ENCODE measurements at places on chromosomes 1 and 21.

DNA sequence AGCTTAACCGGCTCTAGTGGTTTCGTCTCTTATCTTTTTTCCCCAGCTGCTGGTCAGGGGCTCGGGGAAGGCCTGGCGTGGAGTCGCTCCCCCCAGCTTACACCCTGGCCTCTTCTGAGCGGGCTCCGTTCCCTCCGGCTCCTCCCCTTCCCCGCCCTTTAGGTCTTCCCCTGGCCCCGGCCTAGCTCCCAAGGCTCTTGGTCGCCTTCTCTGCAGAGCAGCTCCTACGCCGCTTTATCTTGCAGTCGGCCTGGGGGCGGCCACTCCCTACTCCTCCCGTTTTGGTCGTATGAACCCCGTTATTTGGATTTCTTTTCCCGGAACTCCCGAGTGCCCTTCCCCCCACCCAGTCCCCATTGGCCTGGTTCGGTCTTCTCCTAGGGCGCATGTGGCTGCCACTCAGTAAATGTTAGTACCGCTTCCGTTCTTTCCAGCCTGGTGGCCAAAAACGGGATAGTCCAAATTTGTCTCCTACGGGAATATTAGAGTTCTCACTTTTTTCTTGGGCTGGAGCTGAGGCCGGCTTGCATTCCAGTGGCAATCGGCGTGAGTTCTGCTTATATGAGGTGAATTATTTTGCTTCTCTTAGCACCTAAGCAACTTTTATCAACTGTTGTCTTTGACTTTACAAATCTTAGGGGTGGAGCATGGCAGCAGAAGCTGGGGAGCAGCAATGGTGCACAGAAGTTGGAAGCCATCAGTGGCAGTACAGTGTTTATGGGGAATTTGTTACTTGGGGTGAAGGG is 467 bp downstream of the THRAP3 start:
- DNase-seq, result peak; percentile 66

GRCh38 chr1:86085741-86086409 is 70.7 kb downstream of the COL24A1 start:
- no peak for DNase-seq

GRCh38 chr1:201422026-201422425 is 496 bp upstream of the TNNI1 start:
- DNase-seq, result no peak

GRCh38 chr1:41766546-41766945 is 152.2 kb downstream of the HIVEP3 start:
- peak; percentile 70 for DNase-seq

GRCh38 chr21:41650526-41651145 is 116.2 kb downstream of the RIPK4 start:
- no peak for DNase-seq

DNA sequence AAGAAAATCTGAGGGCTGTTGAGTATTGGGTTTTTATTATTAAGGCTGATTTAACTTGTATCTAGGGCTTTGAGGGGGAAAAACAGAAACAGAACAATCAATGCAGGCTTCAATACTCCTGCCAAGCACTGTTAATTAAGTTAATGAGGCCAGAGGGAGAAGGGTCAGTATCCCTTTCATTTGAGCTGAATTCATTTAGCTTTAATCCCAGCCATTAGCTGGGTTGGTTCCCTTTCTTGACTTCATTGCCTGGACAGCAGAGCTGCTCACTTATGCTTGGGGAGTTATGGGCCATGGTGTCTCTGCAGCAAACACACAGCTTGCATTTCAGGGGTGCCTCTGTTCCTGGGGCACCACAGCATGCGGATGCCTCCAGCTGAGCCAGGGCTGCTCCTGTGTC is 16.3 kb downstream of the TLR5 start:
- DNase-seq, result no peak

- no peak for DNase-seq
These were observed 180.8 kb upstream of the KCNK2 start for GRCh38 chr1:214901718-214902117.

GRCh38 chr1:25819491-25820246 is at the start of gene MTFR1L:
Gene MTFR1L, plus strand, starts transcription at chr1:25819954. Its CDS starts 3,151 bp downstream, at chr1:25823105.
- DNase-seq, result no peak

DNA sequence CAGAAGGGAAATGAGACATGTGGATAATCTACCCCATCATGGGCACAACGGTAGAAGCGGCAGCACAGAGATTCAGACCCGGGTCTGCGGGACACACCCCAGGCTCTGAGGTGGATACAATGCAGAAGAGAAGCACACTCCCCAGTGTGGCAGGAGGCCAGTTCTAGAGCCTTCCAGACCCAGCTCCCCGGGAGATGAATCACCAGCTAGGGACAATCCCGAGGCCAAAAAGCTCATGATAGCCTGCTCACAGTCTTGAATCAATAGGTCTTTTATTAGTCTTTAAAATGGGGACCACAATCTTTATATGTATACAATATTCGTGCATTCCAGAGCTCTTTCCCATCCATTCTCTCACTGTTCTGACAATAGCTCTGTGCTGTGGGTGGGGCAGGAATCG is 57.3 kb upstream of the DIRAS3 start:
- DNase-seq, result no peak

GRCh38 chr1:212514782-212515181 is 82.1 kb downstream of the NENF start:
- DNase-seq, result no peak

DNA sequence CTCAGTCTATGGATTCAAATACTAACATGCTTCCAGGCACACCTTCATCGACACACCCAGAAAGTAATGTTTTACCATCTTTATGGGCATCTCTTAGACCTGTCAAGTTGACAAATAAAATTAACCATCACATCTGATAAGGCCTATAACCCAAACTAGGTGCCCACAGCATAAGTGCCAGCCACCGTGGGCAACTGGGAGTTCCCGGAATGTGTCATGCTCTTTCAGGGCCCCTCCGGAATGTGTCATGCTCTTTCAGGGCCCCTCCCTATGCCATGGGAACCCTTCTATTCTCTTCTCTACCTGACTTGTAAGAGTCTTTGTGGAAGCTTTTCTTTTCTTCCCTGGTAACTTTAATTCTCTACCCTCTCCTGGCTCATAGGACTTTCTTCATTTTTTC is 26.6 kb downstream of the KRTAP24-1 start:
- no peak for DNase-seq

DNA sequence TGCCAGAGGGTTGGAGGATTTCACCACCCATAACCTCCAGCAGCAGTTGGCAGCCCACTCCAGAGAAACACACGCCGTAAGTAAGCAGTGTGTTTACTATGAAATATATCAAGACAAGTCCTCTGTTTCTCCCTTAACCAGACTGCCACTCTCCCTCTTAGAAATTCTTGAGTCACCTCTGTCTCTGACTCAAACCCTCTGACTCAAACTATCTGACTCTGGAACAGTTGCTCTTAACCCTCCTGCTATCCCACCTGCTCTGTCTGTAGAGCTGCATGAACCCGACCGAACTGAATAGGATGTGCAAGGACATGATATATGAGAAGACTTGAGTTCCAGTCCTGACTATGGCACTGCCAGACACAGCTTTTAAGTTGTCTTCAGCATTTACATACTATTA is 14.1 kb downstream of the INPP5B start:
- DNase-seq, result no peak

GRCh38 chr1:67677408-67677807 is 7.6 kb upstream of the GADD45A start:
- DNase-seq, result no peak

- DNase-seq, result peak; percentile 41
These were observed 15.0 kb downstream of the DISP1 start for GRCh38 chr1:222829868-222830267.

DNA sequence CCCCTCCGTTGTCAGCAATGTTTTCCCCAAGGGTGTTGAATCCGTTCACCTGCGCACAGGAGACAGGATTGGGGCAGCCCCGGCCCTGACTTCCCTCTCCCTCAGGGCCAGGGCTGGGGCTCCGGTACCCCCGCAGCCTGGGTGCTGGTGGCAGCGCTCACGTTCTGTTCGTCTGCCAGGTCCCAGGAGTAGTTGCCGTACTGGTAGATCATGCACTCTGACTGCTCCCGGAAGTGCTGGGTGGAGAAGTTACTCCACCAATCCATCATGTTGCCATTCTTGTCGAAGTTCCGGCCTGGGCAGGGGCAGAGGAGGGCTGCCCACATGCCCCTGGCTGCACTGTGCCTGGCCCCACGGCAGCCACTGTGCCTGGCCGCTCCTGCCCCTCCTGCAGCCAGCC is 6.1 kb downstream of the PRXL2B start:
- no peak for DNase-seq

DNA sequence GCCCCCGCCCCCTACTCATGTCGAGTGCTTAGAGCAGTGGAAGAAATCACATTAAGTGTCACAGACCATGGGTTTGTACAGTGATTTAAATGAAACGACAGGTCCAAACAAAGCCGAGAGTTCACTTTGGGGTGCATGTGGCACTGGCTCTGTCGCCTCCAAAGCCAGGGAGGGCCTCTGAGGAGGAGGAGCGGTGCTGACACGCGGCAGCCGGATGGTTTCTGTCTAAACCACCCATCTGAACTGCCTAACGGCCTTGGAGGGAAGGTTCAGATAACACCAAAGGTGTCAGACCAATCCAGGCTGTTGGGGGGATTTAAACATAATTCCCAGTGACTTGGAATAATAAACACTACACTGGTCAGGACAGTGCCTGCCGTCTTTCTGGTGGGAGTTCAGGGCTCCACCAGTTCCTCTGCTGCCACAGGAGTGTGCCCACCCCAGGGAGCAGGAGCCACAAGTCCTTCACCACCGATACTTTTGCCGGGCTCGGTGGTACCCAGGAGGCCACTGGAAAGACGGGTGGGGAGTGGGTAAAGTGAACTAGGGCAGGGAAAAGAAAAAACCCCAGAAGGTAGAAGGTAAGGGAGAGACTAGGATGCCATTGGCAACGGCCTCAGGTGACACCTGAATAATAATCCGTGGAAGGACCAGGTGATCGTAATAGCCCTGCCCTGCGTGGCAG is 78.2 kb downstream of the SLC66A1 start:
- no peak for DNase-seq

DNA sequence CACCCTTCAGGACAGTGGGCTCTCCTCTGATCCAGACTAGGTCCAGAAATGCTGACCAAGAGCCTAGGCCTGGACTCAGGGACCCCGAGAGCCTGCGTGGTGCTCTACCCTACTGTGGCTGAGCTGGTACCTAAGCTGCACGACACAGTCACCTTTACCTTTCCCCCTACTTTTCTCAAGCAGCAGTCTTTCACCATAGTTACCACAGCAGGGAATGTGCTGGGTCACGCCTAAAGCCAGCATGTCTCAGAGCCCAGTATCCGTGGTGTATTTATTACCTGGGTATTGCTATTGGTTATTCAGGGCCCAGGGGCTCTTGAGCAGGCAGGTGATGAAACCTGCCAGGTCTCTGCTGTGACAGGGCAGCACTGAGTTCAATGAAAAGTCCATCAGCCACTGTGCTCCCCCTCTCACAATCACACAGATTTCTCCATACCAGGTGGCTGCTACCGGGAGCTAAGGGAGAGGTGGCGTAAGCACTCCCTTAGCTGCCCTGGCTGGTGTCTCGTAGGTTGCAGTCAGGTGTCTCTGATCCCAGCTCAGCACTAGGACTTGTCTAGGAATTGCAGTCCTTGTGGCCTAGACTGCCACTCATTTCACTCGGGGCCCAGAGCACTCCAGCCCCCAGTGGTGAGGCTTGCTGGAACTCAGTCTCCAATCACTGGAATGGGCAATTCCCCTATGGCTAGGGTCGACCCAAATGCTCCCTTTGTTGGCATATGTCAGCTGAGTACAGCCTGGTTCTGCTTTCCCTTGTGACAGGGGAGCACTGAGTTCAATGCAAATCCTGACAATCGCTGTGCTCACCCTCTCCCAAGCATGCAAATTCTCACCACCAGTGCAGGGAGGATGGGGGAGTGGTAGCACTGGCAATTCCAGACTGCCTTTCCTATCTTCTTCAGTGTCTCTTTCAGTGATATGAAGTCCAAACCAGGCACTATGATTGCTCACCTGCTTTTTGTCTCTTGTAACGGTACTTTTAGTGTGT is 128.7 kb downstream of the PHTF1 start:
- no peak for DNase-seq

GRCh38 chr1:219266524-219266923 is 92.8 kb downstream of the LYPLAL1 start:
- DNase-seq, result no peak

DNA sequence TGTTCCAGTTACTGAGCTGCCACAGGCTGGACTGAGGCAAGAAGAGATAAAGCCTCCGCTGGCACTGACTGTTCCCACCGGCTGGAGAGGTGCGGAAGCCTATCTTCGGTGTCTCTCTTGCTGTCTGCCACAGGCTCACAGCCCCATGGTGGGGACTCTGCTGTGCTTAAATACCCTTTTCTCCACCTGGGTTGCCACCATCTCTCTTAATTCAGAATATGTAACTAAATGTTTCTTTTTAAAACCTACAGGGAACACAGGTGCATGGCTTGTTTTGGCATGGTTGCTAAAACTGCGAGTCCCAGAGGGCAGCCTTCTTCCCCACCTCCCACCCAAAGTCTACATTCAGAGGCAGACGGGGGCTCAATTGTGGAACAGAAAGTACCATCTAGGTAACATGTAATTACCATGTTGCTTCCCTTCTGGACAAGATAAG is 8.1 kb upstream of the LBR start:
- DNase-seq, result no peak

DNA sequence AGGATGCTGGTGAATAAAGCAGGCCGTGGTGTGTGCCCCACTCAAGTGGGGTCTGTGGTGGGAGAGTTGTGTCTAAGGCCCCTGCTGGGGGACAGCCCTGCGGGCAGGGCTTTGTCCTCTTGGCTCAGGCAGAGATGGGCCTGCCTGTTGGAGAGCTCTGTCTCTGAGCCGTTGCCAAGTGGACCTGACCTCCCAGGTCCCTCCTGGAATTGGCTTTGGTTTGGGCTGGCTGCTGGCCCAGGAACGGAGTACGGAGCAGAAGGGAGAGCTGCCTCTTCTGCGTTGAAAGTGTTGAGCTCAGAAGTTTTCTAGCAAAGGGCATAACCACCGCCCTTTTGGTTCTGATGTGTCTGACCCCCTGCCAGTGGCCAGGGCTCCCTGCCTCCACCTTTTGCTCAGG is 153.9 kb downstream of the PEX14 start:
- DNase-seq, result no peak

All from HFF-Myc (cell line).